ENCODE measurements at places on chromosomes 13 and 19.

DNA sequence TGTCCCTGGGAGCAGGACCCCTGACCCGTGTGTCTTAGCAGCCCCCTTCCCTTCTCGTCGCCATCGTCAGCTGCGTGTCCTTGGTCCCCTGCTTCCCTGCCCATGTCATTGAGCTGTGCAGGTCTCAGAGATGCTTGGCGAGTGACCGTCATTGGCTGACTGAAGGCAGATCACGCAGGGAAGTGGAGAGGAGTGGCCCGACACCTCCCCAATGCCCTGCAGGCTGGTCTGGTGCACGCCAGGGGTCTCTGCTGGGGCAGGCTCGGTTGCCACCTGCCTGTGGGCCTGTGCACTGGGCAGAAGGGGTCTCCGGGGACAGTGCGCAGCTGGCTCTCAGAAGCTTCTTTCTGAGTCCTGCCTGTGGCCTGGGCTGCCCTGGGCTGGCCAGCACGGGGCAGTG, 6.2 kb downstream of the GNA11 start:
- DNase-seq = no peak

GRCh38 chr13:100875392-100876043, 200.9 kb upstream of the TMTC4 start:
- DNase-seq = peak; percentile 79

GRCh38 chr19:34241513-34242337, 12.6 kb upstream of the GARRE1 start:
- DNase-seq = no peak

DNA sequence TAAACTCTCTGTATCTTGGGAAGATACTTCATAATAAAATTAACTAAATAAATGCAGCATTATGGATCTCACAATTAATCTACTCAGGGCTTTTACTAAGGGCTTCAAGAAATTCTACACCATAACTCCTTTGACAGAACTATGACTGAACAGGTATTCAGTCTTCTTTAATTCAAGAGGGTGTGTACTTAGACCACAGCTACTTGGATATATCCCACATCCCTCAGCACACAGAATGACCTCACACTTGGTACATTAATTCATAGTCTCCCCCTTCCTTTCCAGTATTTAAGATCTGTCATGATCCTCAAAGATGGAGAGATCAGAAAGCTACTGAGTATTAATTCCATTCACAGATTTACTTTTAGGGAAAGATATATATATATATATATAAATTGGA, 11.6 kb downstream of the DIAPH3 start:
- no peak for DNase-seq

DNA sequence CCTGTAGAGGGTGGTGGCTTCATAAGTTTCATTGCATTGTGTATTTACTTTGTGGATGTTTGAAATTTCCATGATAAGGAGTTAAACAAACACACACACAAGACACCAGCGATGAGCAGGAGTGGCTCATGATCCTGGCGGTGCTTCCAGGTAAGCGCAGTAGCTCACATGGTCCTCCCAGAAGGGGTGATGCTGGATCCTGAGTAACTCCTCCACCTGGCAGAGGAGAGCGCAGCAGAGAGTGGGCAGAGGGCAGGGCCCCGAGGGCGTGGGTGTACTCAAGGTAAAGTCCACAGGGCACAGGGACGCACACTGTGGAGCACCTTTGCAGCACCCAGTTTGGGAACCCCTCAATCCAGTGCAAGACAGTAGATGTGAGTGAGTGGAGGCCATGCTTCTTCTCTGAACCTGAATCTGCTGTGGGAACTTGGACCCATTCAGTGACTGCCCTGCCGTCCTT, 54.0 kb downstream of the RFX2 start:
- DNase-seq = no peak

DNA sequence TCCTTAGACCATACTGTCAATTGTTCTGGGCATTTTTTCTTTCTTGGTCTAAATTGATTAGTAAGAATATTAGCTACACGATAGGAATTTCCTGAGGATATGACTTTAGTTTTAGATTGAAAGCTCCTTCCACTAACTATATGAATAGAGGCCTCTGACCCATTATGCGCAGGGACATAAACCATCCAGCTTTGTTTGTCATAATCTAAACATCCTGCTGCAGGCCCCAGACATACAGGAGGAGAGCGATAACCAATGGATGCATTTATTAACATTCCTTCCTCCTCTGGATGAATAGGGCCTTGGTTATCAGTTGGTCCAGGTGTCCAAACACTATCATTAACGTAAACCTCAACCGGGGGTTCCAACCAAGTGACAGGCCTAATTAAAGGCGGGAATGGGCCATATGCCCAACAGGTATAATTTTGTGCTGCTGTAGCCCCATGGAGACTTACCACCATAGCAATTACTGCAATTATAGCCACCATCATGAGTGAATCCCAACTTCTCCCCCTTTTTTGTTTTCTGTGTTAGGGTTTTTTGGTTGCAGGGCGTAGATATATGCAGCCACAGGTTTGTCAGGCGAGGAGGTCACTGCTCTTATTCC, 32.6 kb downstream of the CLEC4M start:
- no peak for DNase-seq

DNA sequence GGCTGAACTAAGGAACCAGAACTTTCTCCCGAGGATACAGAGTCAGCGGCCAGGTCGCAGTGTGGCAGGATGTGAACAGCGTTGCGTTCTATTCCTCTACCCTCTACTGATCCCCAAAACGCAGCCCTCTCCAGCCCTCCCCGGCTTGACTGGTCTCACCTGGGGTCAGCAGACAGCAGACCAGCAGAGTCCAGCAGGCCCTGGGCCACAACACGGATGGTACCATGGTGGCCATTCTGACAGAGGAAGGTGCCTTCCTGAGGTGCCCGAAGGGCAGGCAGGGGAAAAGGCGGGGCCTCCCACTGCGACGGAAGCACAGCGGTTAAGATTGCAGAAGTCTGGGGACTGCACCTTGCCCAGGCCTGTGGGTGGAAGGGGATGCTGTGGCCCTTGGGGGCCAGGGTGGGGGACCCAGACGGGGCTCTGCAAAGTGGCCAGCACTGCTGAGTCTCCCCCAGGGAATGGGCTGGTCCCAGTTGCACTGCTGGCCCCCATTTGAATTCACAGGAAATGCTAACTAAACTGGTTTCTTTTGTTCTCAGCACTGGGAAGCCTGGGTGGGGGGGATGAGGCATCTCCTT, at the start of gene ICAM3:
ICAM3 (minus strand) TSS at position 245 of the 581 bp plus-strand sequence; CDS start at position 235, 10 bp downstream.
- DNase-seq = no peak

GRCh38 chr13:21884299-21884909, 213.5 kb downstream of the FGF9 start:
- DNase-seq = no peak

GRCh38 chr19:23777216-23777615, 18.5 kb upstream of the ZNF681 start:
- DNase-seq = no peak

- DNase-seq = peak; percentile 83
These were observed 3.6 kb upstream of the GNG8 start for GRCh38 chr19:46639358-46640182.

GRCh38 chr19:7973883-7974282, 30.4 kb upstream of the TIMM44 start:
- no peak for DNase-seq

- no peak for DNase-seq
These were observed 2.7 kb upstream of the SOX1 start for GRCh38 chr13:112064222-112064621.

DNA sequence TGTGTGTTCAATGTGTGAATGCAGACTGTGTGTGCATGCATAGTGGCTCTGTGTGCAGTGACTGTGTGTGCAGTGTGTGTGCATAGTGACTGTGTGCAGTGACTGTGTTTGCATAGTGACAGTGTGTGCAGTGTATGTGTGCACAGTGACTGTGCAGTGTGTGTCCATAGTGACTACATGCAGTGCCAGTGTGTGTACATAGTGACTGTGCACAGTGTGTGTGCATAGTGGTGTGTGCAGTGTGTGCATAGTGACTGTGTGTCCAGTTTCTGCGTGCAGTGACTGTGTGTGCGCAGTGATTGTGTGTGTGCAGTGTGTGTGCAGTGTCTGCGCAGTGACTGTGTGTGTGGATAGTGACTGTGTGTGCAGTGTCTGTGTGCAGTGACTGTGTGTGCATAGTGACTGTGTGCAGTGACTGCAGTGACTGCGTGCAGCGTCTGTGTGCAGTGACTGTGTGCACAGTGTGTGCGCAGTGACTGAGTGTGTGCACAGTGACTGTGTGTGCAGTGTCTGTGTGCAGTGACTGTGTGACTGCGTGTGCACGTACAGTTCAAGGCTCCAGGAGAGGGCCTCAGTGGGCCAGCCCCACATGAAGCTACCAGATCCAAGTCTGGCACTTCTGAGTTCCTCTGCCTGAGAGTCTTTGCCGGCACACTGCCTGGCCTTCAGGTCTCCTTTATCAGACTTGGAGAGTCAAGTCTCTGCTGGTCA, 90.3 kb downstream of the IER2 start:
- no peak for DNase-seq

GRCh38 chr19:43626838-43627237, 7.4 kb upstream of the ZNF428 start:
- no peak for DNase-seq

GRCh38 chr13:106555631-106556328, 12.2 kb downstream of the ARGLU1 start:
- DNase-seq = peak; percentile 20

DNA sequence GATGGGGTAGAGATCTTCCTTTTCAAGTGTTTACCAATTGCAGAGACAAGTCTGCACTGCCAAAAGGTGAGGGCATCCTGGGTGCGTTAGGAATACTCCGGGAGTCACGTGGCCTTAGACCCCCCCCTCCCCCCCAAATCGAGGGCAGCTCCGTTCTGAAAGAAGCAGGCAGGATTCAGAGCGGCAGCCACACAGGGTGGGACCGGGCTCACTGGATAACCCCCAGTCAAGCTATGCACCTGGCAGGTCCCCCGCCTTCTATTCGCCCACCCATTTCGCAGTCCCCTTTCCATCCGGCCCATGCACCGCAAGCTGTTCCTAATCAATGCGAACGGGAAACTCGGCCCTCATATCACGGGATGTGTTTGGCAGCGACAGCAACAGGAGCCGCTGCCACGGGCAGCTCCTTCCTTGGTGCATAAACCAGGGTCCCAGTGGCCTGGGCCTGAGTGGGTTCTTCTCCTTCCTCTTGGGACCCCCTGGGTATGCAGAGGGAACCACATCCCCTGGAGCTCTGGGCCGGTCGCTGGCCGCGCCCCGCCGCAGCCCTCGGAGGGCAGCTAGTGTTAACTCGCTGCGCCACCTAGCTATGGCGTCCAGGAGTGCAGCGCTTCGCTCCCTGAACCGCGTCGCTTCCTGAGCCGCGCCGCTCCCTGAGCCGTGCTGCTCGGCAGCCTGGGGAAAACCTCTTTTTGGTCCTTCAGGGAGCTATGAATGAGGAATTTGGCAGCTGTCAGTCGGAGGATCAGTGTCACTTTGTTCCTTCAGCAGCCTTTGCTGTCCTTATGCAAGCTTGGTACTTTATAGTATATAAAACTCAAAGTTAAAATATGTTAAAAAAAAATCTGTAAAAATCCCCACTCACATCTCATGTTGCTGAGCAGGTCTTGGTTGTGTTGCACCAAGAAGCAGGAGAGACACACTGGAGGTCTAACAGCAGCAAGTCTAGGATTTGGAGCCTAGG, 41.4 kb downstream of the LYL1 start:
- DNase-seq = peak; percentile 80

GRCh38 chr19:46860846-46861690, at the start of gene ARHGAP35:
Gene ARHGAP35 (plus strand): TSS chr19:46860997. CDS start chr19:46918676, 57,679 bp downstream.
- peak; percentile 90 for DNase-seq

- DNase-seq = no peak
These were observed 2.8 kb upstream of the IFNL2 start for GRCh38 chr19:39265321-39265916.

DNA sequence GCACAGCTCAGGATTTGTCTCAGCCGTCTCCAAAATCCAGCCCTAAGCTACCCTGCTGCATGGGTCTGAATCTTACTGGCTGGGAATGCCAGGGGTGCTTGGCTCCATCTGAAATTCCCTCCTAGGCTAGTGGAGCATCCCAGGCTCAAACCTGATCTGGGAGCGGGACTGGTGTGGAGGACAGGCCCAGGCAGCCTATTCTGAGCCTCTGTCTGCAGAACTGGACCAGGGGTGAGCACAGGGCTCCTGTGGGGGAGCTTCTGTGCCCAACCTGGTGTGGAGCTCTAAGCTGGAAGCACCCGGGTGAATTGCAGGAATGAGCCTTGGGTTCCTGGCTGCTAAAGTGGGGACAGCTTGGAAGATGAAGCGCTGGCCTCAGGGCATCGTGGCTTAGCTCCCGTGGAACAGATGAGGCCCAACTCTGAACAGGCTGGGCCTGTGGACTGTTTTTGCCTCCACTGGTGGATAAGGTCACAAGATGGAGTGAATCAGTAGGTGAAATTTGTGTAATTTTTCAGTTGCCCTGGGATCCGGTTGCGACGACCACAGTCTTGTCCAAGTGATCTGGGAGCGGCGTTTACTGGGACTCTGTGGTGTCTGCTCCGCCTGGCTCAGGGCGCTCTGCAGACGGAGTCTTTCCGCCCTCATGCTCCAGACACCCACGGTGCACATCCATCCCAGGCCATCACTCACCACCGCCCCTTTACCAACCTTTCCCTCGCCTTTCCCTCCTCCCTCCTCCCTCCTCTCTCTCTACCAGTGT, 79.5 kb downstream of the TEX29 start:
- DNase-seq = no peak

DNA sequence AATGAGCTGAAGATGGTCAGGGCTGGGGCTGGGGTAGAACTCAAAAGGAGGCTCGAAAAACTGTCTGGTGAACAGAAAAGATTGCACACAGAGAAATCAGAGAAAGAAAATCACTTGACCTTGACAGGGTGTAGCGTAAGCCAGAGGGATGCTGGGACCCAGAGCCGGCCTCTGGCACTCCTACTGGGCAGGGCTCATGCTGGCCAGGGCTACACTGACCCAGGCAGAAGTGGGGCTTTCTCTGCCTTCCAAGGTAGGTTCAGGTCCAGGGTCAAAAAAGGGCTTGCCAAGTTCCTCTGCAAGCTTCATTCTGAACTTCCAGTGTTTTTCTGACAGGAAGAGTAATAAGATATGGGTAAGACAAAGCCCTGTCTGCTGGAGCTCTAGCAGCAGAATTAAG, 56.2 kb downstream of the LATS2 start:
- no peak for DNase-seq

GRCh38 chr13:28489524-28489931, 5.4 kb downstream of the FLT1 start:
- peak; percentile 52 for DNase-seq

- no peak for DNase-seq
These were observed 339.8 kb upstream of the OBI1 start for GRCh38 chr13:78998630-78999315.

GRCh38 chr13:42656958-42657357, 83.0 kb downstream of the TNFSF11 start:
- no peak for DNase-seq

DNA sequence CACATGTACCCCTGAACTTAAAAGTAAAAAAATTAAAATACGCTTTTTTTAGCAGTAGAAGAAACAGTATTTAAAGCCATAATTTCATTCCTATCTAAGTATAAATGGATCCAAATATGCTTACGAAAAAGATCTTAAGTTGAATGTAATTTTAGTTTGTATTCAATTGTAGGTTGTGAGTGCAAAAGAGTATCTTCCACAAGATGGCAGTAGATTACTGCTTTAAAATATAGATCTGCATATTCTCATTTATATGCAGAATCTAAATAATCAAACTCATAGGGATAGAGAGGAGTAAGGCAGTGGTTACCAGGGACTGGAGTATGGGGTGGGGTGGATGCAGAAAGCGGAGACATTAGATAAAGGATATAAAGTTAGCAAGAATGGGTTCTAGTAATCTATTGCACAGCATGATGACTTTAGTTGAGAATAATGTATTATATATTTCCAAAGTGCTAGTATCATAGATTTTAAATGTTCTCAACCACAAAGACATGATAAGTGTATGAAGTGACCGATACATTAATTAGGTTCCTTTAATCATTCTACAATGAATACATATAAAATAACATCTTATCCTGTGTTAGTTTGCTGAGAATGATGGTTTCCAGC, 14.2 kb downstream of the OR7A17 start:
- DNase-seq = peak; percentile 25
